H1 (cell line): ENCODE measurements at places on chromosomes 1 and 21. TPM values are rescaled to one million over a fixed set of nuclear protein-coding genes. Genes with fewer than 3 reads are reported as not detected.

IVL gene
- not detected in 2 replicates for total RNA-seq

- no peak overlapping the region for H3K4me3 ChIP-seq
- H3K36me3 ChIP-seq = no peaks in the 10 kb centered on the region
- DNase-seq = no peak
- no peaks in the 10 kb centered on the region for H3K27me3 ChIP-seq
- H3K27ac ChIP-seq = no peak overlapping the region
Measured at GRCh38 chr1:21383785-21384401, 56.0 kb upstream of the NBPF3 start.

KRTAP19-1 gene
- total RNA-seq = not detected in 2 replicates

GRCh38 chr1:97680894-97681293 is 239.9 kb downstream of the DPYD start:
- no peaks in the 10 kb centered on the region for H3K4me1 ChIP-seq
- H3K27me3 ChIP-seq = no peaks in the 10 kb centered on the region
- DNase-seq = no peak
- no peak overlapping the region for H3K4me3 ChIP-seq

DNA sequence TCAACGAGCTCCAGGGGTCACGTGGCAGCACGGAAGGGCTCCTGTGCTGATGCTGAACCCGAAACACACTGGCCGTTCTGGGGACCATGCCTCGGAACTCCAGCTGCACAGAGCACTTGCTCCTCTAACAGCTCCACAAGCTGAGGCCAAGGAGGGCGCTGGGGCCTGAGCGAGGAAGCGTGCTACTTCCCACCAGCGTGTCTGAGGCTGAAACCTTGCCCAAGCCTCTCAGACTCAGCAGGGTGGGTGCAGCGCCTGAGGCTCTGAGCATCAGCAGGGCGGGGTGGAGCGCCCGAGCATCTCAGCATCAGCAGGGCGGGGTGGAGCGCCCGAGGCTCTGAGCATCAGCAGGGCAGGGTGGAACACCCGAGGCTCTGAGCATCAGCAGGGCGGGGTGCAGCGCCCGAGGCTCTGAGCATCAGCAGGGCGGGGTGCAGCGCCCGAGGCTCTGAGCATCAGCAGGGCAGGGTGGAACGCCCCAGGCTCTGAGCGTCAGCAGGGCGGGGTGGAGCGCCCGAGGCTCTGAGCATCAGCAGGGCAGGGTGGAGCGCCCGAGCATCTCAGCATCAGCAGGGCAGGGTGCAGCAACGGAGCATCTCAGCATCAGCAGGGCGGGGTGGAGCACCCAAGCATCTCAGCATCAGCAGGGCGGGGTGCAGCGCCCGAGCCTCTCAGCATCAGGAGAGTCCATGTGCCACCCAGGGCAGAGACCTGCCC is 9.6 kb downstream of the WRAP73 start:
- no peaks in the 10 kb centered on the region for H3K27me3 ChIP-seq
- H3K27ac ChIP-seq = no peak overlapping the region
- peaks cover 2% of the 10 kb centered on the region; the same call in 1 of the 2 replicates for H3K36me3 ChIP-seq

GUCA2A gene
- not detected in 2 replicates for total RNA-seq

DNA sequence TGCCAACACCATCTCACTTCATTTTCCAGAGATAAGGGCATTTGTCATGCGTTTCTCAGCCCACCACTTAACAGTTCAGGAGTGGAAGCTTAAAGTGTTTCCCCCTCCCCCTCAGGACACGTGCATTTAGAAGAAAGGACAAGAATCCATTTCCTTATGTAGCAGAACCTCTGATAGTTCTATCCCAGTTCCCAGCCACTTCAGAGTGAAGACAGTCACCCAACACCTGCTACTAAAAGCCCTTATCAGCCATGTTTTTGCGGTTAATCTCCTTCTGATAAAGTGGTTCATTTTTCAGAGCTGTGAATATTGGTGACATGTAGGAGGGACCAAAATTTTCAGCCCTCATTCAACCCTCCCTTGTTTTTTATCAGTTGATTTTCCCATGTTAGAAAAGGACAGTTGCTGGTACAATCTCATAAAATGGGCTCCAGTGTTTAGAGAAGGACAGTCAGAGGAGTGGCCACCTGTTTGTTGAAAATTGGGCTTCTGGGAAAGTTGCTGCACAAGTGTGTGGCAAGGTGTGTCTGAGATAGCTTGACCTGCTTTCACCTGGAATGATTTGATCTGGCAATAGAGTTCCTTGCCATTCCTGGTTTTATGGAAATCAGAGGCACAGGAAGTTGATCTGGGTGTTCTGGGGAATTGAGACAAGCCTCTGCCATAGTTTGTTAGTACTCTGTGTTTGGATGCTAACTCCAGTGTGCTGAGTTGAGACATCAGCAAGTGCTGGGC is 114.0 kb downstream of the PPP1R12B start:
- no peaks in the 10 kb centered on the region for H3K36me3 ChIP-seq
- H3K4me1 ChIP-seq = no peaks in the 10 kb centered on the region
- no peaks in the 10 kb centered on the region for H3K27me3 ChIP-seq
- H3K4me3 ChIP-seq = no peak overlapping the region
- H3K27ac ChIP-seq = no peak overlapping the region

TMEM82 gene
- 0.21 and 0.32 TPM in 2 replicates for total RNA-seq

GRCh38 chr21:33458861-33459260 is 20.9 kb downstream of the TMEM50B start:
- no peaks in the 10 kb centered on the region for H3K36me3 ChIP-seq
- no peak overlapping the region for H3K4me3 ChIP-seq
- no peaks in the 10 kb centered on the region for H3K4me1 ChIP-seq
- no peaks in the 10 kb centered on the region for H3K27me3 ChIP-seq
- no peak for DNase-seq
- no peak overlapping the region for H3K27ac ChIP-seq

DNA sequence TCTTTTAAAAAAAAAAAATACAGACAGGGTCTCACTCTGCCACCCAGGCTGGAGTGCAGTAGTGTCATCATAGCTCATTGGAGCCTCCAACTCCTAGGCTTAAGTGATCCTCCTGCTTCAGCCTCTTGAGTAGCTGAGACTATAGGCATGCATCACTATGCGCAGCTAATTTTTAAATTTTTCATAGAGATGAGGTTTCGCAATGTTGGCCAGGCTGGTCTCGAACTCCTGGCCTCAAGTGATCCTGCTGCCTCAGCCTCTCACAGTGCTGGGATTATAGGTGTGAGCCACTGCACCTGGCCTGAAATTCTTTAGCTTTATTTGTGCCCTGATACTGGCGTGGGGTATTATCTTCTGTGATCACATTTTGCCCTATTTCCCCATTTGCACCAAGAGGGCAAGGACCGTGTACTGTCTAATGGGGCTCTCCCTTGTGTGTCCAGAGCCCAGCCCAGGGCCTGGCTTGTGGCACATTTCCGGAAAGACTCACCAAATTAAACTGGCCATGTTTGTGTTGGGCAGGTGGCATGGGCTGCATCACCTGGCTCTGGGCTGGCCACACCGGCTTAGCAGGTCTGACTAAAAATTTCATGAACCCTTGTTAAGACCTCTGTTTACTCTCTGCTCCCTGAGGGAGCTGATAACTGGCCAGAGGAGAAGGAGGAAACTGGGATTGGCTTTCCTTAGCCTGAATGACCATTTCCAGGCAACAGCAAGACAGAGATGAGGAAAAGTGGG is 32.2 kb downstream of the TRIM62 start:
- no peaks in the 10 kb centered on the region for H3K36me3 ChIP-seq
- no peak for DNase-seq
- no peaks in the 10 kb centered on the region for H3K27me3 ChIP-seq
- no peak overlapping the region for H3K4me3 ChIP-seq

GRCh38 chr1:7962636-7963377 is 1.3 kb downstream of the PARK7 start:
- no peak for DNase-seq
- peak overlapping the region; percentile 92 for H3K4me3 ChIP-seq
- H3K36me3 ChIP-seq = peaks cover 11% of the 10 kb centered on the region
- H3K27ac ChIP-seq = no peak overlapping the region
- peaks cover 2% of the 10 kb centered on the region for H3K4me1 ChIP-seq
- no peaks in the 10 kb centered on the region for H3K27me3 ChIP-seq

DNA sequence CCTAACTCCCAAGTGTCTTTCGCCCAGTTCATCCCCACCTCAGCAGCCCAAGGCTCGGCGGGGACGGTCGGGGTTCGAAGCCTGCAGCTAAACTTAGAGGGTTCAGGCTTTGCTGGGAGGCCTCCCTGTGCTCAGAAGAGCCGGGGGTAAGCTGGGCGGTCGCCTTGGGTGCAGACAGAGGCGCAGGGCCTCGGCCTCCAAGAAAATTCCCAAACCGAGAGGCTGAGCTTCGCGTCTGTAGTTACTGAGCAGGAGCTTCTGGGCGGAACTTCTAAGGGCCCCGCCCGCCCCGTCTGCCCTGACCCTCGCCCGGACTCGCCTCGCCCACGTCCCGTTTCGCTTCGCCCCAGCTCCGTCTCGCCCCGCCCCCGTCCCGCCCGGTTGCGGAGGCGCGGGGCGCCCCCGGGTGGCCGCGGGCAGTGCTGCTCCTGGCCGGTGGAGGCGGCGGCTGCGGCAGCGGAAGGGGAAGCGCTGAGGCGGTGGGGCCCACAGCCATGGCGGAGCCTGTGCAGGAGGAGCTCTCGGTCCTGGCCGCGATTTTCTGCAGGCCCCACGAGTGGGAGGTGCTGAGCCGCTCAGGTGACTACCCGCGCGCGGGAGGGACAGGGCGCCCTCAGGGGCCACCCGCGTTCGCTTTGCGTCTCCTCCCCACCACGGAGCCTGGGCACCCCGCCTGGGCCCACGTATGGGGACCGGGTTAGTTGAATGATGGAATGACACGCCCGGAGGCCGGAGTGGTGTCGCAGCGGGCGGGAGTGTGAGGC is at the start of gene RWDD3:
Gene RWDD3 (plus strand): TSS at position 474 of the 764 bp plus-strand sequence. CDS start 21 bp downstream, at position 495.
- DNase-seq = peak; percentile 96
- H3K27me3 ChIP-seq = no peaks in the 10 kb centered on the region
- H3K27ac ChIP-seq = peak within 1 kb of the TSS; percentile 75; the same call in 1 of the 2 replicates
- H3K4me3 ChIP-seq = peak within 1 kb of the TSS; percentile 76

DNA sequence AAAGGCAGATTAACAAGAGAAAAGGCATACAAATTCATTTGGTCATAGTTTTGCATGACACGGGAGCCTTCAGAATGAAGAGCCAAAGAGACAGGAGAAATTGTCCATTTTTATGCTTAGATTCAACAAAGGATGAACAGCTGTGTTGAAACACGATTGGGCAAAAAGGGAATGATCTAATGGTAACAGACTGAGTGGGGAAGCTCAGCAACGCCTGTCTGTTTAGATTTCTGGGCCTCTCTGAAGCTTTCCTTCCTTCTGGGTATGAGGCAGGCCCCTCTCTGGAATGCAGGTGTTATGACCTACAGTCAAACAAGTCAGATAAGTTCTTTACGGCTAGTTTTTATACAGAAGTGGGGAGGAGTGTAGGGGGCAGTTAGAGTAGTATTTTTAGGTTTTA is 154.6 kb downstream of the RGS7 start:
- no peak overlapping the region for H3K27ac ChIP-seq
- no peak overlapping the region for H3K4me3 ChIP-seq
- no peak for DNase-seq
- H3K36me3 ChIP-seq = no peaks in the 10 kb centered on the region
- peaks cover 5% of the 10 kb centered on the region for H3K4me1 ChIP-seq

DNA sequence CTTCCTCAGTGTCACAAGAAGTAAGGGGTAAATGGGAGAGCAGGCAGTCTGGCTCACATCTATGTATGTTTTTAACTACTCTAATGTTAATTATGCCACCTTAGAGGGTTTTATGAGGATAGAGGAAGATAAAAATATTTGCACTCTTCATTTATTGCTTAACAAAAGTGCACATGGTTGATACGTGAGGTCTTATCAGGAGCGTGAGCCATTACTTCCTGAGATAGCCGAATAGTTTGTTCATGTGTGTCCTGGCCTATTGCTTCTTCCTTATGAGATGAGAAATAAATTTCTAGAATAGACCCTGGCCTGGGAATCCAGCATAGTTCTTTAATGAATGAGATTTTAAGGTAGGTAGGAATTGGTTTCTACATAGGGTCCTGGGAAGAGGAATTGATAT is 471.1 kb upstream of the B3GALT2 start:
- no peak overlapping the region for H3K27ac ChIP-seq
- no peaks in the 10 kb centered on the region for H3K4me1 ChIP-seq
- H3K4me3 ChIP-seq = no peak overlapping the region
- DNase-seq = no peak

GRCh38 chr1:161200992-161201835 is 953 bp upstream of the NDUFS2 start:
- DNase-seq = no peak
- H3K4me1 ChIP-seq = peaks cover 48% of the 10 kb centered on the region
- no peak overlapping the region for H3K4me3 ChIP-seq
- H3K36me3 ChIP-seq = peaks cover 22% of the 10 kb centered on the region; the same call in 1 of the 2 replicates
- H3K27ac ChIP-seq = peak overlapping the region; percentile 94
- no peaks in the 10 kb centered on the region for H3K27me3 ChIP-seq

- H3K4me3 ChIP-seq = no peak overlapping the region
- H3K27me3 ChIP-seq = no peaks in the 10 kb centered on the region
- DNase-seq = no peak
Measured at GRCh38 chr1:21258331-21259134, 31.7 kb downstream of the ECE1 start.

DNA sequence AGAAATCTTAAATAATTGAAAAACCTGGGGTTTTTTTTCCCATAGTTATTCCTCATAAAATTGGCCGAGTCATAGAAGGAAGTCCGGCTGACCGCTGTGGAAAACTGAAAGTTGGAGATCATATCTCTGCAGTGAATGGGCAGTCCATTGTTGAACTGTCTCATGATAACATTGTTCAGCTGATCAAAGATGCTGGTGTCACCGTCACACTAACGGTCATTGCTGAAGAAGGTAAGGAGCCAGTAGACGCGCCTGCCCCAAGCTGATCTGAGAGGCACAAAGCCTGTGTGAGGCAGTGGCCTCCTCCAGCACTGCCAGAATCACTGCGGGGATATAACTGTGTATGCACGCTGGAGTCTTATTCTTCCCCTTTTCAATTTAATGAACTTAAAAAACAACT is 100.3 kb downstream of the PHTF1 start:
- no peak for DNase-seq
- H3K4me1 ChIP-seq = no peaks in the 10 kb centered on the region
- H3K36me3 ChIP-seq = no peaks in the 10 kb centered on the region
- no peak overlapping the region for H3K27ac ChIP-seq
- H3K4me3 ChIP-seq = no peak overlapping the region
- H3K27me3 ChIP-seq = no peaks in the 10 kb centered on the region

C1QB gene
- not detected in 2 replicates for total RNA-seq

DNA sequence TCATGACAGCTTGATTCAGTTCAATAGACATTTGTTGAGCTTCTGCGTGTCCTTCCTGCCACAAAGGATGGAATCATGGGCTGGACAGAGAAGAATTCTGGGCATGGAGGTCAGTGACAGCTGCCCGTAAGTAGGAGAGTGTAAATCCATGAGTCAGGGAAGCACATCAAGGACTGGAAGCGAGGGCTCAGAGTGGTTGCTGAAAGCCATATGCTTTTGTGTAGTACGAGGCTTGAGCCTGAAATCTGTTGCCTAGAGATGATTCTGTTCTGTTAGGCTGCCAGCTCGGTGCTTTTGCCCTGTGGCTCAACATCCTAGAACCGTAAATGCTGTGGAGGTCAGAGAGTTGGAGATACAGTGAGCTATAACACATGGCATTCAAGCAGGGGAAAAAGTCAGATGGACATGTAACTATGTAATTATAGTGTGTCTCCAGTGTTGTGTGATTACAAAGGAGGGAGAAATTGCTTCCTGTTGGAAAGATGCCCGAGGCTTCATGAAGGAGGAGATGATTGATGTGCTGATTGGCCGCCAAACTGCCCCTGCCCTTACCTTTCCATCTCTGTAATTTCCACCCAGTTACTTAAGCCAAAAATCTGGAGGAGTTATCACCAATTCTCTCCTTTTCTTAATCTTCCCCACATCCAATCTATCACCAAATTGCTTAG is 92.8 kb upstream of the CACNA1E start:
- H3K4me1 ChIP-seq = no peaks in the 10 kb centered on the region
- H3K27ac ChIP-seq = no peak overlapping the region
- no peak overlapping the region for H3K4me3 ChIP-seq
- no peaks in the 10 kb centered on the region for H3K36me3 ChIP-seq
